ENCODE measurements at places on chromosomes 6 and 20. TPM values are rescaled to one million over a fixed set of nuclear protein-coding genes. Genes with fewer than 3 reads are reported as not detected.

The BEND6 gene
- total RNA-seq: 10.2 TPM

The POM121L2 gene
- not detected for total RNA-seq

The BNIP5 gene
- not detected for total RNA-seq

The SAMD10 gene
- 1.2 TPM for total RNA-seq

The PKIB gene
- 5.2 TPM for total RNA-seq

The PROCR gene
- 64.7 TPM for total RNA-seq

The ENPP3 gene
- total RNA-seq: 0.40 TPM

The HSPA1A gene
- total RNA-seq: 170 TPM

The PLN gene
- 140 TPM for total RNA-seq

The HCRTR2 gene
- not detected for total RNA-seq

The SLC22A3 gene
- total RNA-seq: 33.5 TPM

The SMPDL3A gene
- 16.8 TPM for total RNA-seq

The C6orf52 gene
- total RNA-seq: not detected

The PCK1 gene
- total RNA-seq: 1.4 TPM

GRCh38 chr6:19697744-19698290 is 139.4 kb upstream of the ID4 start:
- DNase-seq: no peak

GRCh38 chr6:6008089-6008647 is 1.4 kb upstream of the NRN1 start:
- no peak for DNase-seq

- no peak for DNase-seq
Observed at GRCh38 chr6:108465098-108465495, 95.6 kb upstream of the FOXO3 start.

DNA sequence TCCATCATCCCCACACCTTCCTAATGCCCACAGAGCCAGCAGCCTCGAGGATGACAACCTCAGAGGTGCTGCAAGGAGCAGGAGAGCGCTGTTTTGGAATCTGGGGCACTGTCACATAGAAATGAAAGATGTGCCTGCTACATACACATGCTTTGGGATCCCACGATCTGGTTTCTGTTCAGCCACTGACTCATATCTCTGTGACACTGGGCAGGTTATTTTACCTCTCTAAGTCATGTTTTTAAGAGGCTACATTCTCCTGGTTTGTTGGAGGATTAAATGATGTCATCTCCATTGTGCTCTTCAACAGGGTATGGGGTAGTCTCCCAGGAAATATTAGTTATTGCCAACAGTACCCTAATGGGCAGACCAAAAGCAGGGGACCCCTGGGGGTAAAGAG is 32.6 kb upstream of the TAB2 start:
- no peak for DNase-seq

- no peak for DNase-seq
Observed at GRCh38 chr6:18431581-18431980, 44.4 kb downstream of the RNF144B start.

DNA sequence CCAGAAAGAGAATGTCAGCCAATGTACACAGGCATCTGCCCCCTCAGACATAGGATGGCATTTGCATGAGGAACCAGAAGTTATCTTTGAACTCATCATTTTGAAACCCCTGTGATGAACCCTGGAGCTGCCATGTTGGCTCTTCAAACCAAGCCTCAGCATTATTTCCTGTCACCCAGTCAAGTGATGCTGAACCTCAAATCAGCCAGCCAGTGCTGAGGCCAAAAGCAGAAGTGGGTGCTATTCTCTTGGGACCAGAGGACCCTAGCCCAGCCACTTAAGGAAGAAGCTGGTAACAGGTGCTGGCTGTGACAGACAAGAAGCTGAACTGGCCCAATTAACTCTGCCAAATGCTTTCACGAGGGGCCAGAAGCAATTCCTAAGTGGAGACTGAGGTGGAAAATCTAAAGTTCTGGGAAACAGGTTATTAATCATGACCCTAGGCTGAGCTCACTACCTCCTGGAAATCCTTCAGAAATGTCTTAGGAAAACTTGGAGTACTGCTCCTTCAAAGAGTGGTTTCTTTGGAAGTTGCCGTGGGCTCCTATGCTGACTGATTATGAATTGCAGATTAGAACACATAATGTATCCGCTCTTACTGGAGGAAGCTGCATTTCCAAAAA is 4.0 kb downstream of the PKIG start:
- no peak for DNase-seq

DNA sequence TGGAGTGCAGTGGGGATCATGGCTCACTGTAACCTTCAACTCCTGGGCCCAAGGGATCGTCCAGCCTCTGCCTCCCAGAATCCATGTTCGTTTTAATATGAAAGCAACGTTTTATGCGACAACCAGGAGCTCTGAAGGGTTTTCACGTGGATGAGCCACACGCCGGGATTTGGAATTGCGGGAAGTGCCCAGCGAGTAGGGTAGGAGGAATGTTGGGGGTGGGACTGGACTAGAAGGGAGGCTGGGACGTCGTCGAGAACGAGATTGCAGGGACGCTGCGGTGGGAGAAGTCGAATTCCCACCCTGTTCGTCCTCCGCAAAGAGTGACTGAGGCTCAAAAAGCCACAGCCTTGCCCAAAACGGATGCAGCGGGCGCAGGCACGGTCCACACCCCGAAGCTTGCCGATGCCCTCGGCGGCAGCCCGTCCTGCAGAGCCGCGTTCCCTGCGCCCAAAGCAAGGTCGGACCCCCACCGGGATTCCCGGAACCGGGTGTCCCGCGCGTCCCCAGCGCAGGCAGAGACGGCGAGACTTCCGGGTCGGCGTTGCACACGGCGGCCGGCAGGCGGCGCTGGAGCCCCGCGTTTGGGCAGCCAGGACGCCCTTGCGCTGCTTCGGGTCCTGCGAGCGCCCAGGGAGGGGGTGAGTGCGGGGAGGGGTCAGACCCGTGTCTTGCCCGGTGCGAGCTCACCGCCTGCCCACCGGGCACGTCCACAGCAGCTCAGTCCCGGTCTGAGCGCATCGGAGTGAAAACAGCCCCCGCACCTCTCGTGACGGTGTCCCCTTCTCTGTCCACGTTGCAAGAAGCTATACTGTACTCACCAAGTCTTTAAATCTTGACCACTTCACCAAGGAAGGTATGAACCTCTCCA is 87.8 kb downstream of the DHX35 start:
- DNase-seq: peak; percentile 79

DNA sequence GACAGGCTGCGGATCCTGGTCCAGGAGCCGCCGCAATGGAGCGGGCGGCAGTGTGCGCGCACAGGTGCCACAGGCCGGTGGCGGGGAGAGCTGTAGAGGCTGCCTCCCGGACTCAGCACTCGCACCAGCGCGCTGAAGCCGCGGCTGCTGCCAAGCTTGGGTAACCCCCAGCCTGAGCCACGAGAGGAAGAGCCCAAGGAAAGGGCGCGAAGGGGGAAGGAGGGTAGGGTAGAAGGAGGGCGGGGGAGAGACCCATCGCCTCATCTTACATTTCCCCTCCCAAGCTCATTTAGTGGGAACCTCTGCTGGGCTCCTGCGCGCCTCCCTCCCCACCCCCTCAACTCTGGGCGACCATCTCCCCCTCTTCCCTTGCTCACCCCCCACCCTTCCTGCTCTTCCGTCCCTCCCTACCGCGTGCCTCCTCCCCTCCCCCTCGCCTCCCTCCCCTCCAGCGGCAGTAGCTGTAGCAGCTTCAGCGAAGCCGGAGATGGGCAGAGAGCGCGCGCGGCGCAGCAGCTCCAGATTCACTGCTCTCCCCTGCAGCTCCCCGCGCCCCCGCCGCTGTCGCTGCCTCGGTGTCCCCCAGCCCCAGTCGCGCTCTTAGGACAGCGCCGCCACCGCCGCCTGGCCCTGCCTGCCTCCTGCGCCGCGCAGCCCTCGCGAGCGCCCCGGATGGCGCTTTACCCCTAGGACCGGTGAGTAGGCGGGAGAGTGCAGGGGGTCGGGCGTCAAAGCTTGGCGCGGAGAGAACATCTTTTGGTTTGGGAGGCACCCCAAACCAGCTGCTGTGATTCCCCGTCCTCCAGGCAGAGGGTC is at the start of gene FUT9:
Gene FUT9 (plus strand): TSS at position 457 of the 816 bp plus-strand sequence. CDS start 187,182 bp downstream, outside the sequence.
- DNase-seq: no peak

GRCh38 chr20:1431158-1431557 is 35.5 kb downstream of the NSFL1C start:
- no peak for DNase-seq

DNA sequence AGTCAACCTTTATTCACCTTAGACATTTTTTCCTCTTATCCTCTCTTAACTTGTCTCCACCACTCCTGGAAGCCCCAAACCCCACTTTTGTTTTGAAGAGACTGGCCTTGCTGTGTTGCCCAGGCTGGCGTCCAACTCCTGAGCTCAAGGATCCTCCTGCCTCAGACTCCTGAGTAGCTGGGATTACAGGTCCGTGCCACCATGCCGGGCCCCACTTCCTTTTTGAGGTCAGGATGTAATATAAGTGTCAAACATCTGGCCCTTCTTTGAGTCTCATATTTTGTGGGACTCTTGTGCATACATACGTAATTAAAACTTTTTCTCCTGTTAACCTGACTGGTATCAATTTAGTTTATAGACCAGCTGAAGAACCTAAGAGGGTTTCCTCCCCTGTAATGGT is 1.4 kb upstream of the CDK19 start:
- no peak for DNase-seq

- DNase-seq: no peak
Observed at GRCh38 chr6:110392727-110393126, 22.6 kb downstream of the DDO start.

- DNase-seq: no peak
Observed at GRCh38 chr20:52191916-52192718, 538 bp upstream of the ZFP64 start.

GRCh38 chr6:53347250-53347920 is 1.4 kb downstream of the ELOVL5 start:
- no peak for DNase-seq

GRCh38 chr6:139834232-139834631 is 459.8 kb upstream of the CITED2 start:
- no peak for DNase-seq

GRCh38 chr6:140441256-140441655 is 1066.8 kb upstream of the CITED2 start:
- DNase-seq: peak; percentile 51

DNA sequence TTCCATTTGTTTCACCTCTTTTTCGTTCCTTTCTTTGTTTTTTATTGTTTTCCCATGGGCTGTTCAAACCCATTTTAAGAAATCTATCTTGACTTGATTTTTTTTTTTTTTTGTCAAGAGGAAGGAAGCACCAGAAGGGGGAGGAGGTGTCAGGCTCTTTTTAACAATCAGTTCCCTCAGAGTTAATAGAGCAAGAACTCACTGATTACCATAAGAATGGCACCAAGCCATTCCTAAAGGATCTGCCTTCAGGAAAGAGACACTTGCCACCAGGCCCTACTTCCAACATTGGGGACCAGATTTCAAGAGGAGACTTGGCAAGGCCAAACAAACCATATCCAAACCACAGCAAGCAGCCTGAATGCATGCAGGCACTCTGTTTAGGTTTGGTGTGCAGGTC is 168.0 kb downstream of the OTOR start:
- no peak for DNase-seq

- no peak for DNase-seq
Observed at GRCh38 chr6:43328528-43328927, 19.9 kb upstream of the CRIP3 start.

- DNase-seq: no peak
Observed at GRCh38 chr6:170268216-170269129, 22.4 kb downstream of the DLL1 start.

- DNase-seq: no peak
Observed at GRCh38 chr20:408843-409696, 971 bp downstream of the RBCK1 start.

- DNase-seq: no peak
Observed at GRCh38 chr6:87925373-87926060, 122.1 kb upstream of the SPACA1 start.

DNA sequence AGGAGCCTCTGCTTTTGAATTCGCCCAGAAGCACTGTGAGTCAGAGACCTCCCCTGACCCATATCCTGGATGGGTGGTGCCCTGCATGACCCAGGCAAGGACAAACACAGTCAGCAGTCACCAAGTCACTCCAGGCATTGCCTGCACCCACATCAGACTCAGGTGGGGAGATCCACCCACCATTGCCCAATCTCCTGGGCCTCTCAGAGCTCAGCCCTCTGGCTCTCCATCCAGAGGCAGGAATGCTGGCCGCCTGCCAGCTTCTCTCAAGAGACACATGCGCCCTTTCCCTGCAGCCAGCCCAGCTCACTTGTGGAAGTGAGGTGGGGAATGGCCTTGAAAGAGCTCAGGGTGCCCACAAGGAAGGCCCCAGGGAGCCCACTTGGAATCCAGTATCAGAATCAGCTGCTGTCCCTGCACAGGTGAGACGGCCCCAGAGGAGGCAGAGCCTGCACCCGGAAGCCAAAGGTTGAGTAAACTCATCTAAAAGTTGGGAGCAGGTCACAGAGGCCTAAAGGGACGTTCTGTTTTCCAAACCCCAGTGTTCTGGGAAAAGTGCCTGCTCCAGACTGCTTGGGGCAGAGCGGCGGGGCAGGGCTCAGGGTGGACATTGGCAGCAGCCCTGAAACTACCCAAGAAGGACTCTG is 129.8 kb downstream of the PREX1 start:
- no peak for DNase-seq

DNA sequence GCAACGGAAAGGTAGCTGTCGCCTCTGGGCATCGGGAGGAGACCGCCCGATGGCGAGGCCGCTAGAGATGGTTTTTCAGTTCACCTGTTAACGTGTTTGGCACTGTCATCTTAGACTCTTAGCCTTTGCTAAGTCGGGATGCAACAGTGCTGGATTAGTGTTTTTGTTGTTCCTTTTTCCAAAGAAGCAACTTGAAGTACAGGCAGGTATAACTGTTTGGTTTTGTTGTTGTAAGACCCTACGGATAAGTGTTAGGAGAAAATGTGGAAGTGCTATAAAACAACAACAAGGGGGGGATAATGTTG is 723 bp downstream of the MANEA start:
- no peak for DNase-seq

DNA sequence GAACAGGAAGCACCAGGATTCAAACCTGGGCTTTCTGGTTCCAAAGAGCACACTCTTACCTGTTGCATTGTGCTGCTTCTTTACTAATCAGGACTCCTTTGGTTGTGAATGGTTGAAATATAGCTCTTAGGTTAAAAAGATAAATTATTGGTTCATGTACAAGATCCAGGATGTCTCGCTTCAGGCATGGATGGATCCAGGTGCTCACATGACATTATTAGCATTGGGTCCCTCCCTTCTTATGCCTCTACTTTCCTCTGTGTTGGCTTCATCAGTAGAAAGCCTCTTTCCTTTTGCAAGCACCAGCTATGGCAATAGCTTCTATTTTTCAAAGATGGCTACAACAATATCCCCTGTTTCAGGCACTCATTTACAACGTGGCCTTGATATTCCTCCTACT is 217.7 kb upstream of the SULF2 start:
- no peak for DNase-seq

Data from uterus (tissue), 4 donors.